Stimulated activated CD4-positive, alpha-beta T cell treated with anti-CD3 and anti-CD28 coated beads, Interleukin-15, amount 100 ng/mL, for 48 hours (primary cell): ENCODE measurements at places on chromosomes 4 and X.

DNA sequence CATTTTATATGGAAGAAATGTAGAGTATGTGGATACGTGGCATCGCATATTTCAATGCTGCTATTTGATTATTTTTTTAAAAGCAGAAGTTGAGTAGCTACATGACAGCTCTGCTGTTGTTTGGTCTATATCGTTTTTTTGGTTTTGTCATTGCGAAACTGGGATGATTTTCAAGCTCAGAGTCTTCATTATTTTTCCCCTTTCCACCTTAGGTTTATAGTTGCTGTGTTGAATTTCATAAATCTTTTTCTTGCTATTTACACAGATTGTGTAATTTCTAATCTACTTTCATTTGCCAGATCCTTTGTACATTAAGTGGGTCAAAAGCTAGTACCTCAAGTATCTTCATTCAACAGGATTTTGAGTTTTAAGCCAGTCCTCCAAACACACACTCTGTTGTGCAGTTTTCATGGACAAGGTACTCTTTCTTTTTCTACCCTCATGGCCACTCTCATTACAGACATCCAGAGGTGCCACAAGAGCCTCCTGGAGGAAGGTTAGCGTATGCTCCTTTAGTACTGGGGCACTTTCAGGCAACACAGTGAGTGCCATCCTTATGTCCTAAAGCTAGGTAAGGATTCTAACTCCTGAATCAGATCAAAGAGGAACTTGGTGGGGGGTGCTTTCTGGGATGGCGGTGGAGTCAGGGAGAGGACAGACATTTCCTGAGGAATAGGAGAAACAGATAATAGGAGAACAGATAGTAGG lies 123.2 kb downstream of the FHIP1A start:
- DNase-seq = no peak

DNA sequence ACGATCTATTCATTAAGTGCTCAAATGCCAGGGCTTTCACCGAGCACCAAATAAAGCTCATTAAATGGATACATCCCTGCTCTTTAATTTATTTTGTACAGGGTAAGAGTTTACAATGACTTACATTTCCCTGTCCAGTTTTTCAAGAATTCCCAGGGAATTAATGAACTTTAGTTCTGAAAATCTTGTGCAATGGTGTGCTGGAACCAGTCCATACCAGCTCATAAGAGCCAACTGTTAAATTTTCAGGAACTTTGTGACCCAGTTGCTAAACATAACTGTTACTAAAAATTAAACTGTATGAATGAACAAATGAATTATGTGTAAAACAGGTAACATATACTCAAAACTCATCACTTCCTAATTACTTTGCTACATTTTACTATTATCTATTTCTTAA lies 191.7 kb upstream of the RASGEF1B start:
- no peak for DNase-seq

- no peak for DNase-seq
Measured at GRCh38 chr4:53119680-53120079, 246.2 kb downstream of the SCFD2 start.

DNA sequence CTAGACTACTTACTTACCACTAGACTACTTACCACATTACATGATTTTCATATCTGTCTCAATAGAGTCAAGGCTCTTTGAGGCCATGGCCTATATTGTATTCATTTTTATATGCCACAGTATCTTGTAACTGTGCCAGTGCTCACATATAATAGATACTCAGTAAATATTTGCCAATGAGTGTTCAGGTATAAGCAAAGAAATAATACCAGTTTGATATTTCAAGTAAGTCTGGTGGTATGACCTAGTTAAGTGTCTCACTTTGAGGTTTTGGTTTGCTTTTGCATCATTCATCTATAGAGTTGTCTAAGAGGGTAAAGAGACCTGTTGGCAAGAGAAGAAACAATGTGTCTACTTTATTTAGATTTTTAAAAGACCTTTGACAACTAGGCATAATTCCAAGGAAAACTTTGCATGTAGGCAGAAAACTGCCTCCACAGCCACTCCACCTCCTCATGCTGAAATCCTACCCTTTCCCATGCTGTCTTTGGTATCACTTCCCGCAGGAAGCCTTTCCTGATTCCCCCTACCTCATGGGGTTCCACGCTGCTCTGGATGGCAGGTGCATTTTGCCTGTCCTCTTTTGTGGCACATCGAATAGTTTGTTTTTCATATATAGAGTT lies 91.3 kb upstream of the KLHL13 start:
- DNase-seq = no peak

DNA sequence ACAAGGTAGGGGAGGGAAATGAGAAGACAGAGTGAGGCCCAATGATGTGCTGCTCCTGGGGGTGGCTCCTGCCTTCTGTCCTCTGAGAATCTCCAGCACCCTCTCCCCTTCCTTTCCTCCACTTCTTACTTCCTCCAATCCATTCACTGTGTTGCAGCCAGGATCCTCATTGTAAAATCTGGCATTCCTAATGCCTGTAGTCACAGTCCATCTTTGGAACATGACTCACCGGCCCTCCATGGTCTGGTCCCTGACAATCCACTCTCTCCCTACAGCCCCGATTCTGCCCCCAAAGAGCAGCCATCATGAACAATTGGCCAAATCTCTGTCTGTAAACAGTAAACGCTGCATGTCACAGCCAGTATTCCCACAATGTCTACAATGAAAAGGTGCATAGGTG lies 72.9 kb downstream of the CLNK start:
- no peak for DNase-seq

GRCh38 chr4:151048913-151049312 lies 33.8 kb upstream of the LRBA start:
- DNase-seq = no peak

GRCh38 chr4:180637616-180638015 lies 1605.6 kb upstream of the TENM3 start:
- no peak for DNase-seq

- no peak for DNase-seq
Measured at GRCh38 chrX:97968376-97969163, 1084.9 kb downstream of the RPA4 start.

DNA sequence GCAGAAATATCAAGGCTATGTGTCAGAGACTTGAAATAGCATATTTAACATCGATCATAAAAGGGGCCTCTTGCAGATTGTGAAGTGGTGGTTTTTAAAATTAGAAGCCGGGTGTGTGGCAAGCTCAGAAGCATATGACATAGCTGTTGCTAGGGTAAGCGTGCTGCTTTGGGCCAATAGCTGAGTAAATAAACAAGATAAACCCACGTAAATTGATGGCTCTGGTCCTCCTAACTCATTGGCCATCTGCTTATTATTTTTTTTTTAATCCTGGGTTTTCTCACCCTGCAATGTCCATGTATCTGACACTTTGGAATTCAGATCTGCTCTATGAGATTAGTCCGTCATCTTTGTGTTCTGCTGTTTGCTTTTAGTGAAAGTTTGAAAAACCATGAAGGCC lies 32.6 kb upstream of the STOX2 start:
- DNase-seq = no peak

DNA sequence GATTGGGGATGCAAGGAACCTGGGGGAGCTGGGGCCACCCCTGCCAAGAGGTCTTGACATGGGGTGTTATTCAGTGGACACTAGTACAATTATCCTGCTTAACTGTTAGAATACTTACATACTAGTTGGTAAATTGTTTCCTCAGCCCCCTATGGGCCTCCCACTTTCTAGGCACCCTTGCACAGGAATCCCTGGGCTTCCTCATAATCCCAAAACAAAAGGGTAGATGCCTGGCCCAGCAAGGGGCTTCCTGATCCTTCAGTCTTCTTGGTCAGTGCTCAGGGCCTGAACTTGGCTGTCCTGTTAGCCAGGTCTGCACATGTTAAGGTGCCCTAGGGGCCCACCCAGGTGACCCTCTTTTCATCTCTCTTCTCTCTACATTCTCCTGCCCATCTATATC lies 48.7 kb upstream of the MSX1 start:
- DNase-seq = no peak

GRCh38 chr4:185479507-185479971 lies 8.0 kb upstream of the CCDC110 start:
- DNase-seq = no peak

GRCh38 chr4:2092669-2093053 lies 33.5 kb downstream of the NAT8L start:
- DNase-seq = no peak

DNA sequence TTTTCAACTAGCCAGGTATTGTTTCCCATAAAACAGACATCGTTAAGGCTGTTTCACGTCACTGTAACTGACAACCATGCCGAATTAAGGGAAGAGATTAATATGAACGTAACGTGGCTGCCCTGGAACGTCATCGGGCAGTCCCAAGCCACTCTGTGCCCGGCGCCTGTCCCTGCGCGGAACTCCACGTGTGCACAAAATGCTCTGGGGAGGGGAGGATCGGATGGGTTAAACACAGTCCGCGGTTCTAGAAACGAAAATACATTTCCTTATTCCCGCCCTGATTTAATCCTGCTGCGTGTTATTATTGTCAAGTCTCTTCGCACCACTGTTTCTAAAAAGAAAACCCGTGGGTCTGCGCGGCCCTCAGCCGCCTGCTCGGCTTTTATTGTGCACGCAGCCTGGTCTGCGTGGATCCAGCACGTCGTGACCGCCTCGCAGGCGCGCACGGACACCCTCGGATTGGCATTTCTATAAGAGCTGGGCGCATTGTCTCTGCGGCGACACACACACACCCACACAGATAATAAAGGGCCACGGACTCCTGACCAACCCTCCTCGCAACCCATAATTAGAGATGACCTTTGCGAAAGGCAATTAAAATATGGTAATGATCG lies 69.6 kb upstream of the BCOR start:
- no peak for DNase-seq

- no peak for DNase-seq
Measured at GRCh38 chr4:176927664-176928063, 134.9 kb upstream of the VEGFC start.

DNA sequence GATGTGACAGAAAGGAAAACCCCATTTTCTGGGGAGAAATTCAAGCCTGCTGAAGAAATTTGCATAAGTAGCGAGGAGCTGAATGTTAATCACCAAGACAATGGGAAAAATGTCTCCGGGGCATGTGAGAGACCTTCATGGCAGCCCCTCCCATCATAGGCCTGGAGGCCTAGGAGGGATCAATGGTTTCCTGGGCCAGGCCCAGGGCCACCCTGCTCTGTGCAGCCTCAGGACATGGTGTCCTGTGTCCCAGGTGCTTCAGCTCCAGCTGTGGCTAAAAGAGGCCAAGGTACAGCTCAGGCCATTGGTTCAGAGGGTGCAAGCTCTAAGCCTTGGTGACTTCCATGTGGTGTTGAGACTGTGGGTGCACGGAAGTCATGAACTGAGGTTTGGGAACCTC lies 31.2 kb downstream of the ETDB start:
- DNase-seq = no peak

DNA sequence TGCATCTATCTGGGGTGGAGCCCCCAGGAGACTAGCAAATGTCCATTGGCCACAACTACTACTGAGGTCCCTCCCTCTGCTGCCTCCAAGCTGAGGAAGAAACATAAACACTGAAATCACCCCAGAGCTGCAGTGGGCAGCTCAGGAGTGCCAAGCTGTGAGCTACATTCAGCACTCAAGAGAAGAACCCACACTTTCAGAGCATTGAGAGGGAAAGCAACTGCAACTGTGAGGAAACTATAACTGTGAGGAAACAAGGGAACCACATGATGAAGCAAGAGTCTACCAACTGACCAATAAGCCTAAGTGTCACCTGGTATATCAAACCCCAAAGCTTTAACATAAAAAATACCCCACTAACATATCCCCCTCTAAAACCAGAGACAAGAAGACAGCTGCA lies 373.5 kb upstream of the TACR3 start:
- DNase-seq = no peak

GRCh38 chr4:167581449-167581965 lies 347.2 kb upstream of the SPOCK3 start:
- DNase-seq = no peak

- DNase-seq = no peak
Measured at GRCh38 chr4:87649980-87650379, at the start of gene DMP1. Gene DMP1 (plus strand): TSS chr4:87650280. CDS start chr4:87656493, 6,213 bp downstream.

- no peak for DNase-seq
Measured at GRCh38 chr4:156101571-156101970, 147.9 kb upstream of the CTSO start.

GRCh38 chr4:185513489-185514181 lies 21.7 kb downstream of the PDLIM3 start:
- DNase-seq = no peak

GRCh38 chr4:22515888-22516541 lies at the start of gene ADGRA3:
Gene ADGRA3 (minus strand): TSS chr4:22516066. CDS start chr4:22515784, 282 bp downstream.
- peak; percentile 5 for DNase-seq

DNA sequence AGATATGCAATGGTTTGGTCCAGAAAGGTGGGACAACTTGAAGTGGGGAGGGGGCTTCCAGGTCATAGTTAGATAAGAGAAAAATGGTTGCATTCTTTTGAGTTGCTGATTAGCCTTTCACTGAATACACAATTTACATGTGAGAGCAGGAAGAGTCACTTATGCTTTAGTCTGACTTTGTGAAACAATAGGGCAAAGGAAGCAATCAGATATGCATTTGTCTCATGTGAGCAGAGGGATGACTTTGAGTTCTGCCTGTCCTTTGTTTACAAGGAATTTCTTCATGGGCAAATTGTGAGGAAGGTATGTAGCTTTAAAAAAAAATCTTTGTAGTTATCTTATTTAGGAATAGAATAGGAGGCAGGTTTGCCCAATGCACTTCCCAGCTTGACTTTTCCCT lies 12.9 kb downstream of the SMIM9 start:
- no peak for DNase-seq

DNA sequence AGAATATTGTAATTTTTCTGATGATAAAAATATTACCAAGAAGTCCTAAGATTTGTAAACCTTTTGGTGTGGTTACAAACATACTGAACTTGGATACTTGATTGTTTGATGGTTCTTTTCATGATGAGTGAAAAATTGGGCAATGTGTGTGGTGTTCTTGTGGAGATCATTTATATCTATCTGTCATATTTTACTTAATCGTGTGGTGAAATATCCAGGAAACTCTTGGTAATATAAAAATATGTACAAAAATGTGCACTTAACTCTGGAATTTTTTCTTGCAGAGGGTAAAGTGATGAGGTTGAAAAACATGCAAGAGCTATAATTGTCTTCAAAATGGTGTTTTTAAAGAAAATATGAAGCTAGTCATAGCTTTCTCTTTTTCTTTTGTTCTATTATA lies 2.8 kb downstream of the DCUN1D4 start:
- DNase-seq = no peak

GRCh38 chr4:69793732-69794131 lies 33.3 kb upstream of the SULT1B1 start:
- DNase-seq = no peak

DNA sequence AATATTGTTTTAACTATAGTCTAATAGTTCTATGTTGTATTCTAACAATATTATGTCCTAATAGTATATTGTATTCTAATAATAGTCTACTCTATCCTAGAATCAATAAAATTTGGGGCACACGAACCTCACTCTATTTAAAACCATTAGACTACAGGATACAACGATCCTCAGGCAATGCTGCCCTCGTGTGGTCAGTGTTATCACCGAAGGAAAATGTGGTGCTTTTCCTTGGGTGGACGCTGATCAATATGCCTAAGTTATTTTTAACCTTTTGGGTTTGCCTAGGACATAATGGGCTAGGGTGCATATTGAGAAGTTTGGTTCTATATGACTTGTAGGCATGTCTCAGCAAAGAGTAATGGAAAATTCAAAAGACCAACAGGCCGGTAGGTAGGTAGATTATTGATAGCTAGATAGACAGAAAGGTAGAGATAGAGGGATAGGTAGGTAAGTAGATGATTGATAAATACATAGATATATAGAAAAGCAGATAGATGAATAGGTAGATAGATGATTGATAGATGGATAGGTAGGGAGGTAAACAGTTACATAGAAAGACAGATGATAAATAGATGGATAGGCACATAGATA lies 75.1 kb downstream of the PRKX start:
- no peak for DNase-seq

GRCh38 chrX:31200430-31200829 lies 128.6 kb upstream of the FTHL17 start:
- no peak for DNase-seq
